ENCODE measurements at places on chromosomes 5 and 9.

DNA sequence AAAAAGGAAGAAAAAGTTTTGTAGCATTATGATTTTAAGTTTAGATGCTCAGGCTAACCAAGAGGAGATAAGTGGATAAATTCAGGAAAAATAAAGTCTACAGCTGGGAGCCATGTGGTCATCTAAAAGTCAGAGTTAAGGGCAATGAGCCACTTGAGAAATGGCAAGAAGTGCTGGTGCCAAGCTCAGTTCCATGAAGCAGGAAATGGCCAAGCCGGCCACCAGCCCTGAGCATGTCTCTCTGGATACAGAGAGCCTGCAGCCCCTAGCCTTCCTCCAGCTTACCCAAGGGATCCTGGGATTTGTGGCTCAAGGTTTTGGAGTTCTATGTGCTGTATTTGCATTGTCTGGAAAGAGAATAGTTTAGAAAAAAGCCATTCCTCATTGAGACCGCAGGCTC is 12.2 kb upstream of the S1PR3 start:
- DNase-seq: no peak

GRCh38 chr5:96855031-96855872 is 21.0 kb upstream of the ERAP2 start:
- DNase-seq: no peak

- DNase-seq: no peak
Observed at GRCh38 chr5:6783787-6784186, 70.6 kb downstream of the TENT4A start.

DNA sequence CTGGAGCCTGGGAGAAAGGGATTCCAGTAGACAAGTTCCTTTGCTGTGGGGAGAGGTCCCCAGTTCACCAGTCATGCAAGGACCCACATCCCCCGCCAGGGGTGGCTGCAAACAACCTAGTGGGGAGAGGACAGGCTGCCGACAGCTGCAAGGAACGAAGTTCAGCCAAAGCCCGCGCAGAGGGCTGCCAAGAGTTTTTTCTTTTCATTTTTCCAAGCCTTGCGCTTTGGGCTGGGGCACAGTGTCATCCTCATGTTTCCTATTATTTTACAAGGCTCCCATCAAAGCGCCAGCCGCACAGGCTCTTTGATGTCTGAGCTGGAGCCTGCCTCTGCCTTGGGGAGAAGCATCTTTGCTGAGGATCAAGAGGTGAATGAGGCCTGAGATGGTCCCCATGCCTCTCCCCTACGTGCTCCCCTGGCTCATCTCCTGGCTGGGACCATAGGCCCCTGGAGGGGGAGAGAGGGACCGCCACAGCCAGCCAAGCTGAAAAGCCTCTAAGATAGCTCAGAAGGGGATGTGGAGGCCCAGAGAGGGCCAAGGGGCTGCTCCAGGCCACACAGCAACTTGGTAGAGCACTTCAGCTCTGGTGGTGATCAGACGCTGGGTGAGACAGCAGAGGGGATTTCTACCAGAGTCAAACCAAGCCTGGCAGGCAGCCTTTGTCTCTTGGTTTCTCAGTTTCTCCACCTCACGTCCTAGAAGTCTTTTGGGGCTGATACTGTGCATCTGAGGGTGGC is 50.4 kb upstream of the SYNPO start:
- DNase-seq: no peak

DNA sequence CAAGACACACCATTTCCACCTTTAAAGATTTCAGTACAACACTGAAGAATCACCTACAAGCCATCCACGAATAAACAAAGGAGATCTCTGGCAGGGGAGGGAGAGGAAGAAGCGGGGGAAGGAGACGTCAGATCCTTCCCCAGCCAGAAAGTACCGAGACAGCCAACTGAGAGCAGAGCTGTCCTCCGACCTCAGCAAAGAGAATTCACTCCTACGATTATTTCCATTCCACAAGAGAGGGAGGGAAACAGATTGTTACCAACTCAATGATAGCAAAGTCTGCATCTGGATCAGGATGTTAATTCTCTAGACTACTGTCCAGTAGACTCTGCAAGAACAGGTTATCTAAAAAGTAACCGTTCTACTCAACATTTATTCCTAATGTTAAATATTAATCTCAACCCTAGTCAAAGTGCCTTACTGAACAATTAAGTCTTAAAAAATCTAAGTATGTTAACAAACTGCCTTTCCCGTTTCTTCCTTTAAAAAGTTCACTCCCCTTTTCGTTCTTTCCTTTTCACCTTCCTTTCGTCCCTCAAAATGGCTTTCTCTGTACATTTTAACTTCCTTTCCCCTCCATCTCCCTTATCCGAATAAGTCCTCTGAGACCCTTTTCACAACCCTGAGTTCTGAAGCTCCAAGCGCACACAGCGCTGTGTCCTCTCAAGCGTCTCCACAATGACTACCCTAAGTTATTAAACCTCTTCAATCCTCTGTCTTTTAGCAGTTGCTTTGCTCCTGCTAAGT is 1.4 kb downstream of the CHD1 start:
- peak; percentile 20 for DNase-seq

DNA sequence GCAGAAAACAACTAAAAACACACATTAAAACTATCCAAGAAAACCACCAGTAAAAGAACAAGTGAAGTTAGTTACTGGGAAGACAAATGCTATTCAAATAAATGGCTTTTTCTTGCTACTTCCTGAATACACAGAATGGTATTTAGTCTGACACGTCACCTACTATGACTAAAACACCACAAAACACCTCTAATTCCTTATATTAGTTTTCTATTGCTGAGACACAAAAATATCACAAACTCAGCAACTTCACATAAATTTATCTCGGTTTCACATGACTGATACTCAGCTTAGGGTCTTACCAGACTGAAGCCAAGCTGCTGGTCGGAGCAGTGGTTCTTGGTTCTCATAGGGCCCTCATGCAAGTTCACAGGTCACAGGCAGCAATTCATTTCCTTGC is 5.4 kb downstream of the DMAC1 start:
- no peak for DNase-seq

DNA sequence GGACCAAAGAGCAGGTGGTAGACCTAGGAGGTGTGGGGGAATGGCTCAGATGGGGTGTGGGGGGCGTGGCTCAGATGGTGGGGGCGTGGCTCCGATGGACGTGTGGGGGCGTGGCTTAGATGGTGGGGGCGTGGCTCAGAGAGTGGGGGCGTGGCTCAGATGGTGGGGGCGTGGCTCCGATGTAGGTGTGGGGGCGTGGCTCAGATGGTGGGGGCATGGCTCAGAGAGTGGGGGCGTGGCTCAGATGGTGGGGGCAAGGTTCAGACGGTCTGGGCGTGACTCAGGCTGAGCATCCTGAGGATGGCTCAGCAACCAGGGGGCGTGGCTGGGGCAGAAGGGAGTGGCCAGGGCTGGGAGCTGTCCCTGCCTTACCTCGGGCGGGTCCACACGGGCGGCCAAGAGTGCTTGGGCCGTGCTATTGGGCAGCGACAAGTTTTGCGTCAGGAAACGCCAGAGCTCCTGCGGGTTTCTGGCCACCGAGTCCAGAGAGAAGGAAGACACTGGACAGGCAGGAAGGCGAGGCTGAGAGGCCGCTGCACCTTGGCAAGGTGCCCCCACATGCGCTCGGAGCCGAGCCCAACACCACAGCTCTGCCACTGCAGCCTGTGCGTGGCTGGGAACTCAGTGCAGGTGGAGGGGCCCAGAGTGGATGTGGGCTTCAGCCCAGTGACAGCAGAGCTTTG is 5.9 kb downstream of the ABCA2 start:
- peak; percentile 55 for DNase-seq

DNA sequence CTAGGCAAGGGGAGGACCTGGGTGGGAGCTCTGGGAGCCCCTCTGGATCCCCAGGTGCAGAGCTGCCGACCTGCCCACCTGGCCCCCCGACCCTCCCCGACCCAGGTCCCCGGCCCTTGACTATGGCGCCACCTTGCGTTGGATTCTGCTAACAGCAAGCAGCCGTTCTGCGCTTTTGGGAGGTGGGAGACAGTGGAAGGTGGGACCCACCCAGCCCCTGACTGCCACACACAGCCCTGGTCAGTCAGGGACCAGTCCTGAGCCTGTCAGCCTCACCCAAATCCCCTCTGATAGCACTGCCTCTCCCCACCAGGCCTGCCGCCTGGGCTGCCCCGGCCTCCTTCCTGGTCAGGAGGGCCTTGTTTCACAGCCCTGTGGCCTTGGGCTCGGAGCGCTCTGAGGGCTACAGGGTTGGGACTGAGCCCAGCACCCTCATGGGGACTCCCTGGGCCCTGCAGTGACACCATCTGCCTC is 77.9 kb downstream of the HMCN2 start:
- no peak for DNase-seq

- no peak for DNase-seq
Observed at GRCh38 chr5:176463113-176463764, 15.1 kb downstream of the FAF2 start.

GRCh38 chr9:122845116-122845515 is 16.7 kb upstream of the PDCL start:
- no peak for DNase-seq

- no peak for DNase-seq
Observed at GRCh38 chr5:27377626-27378025, 339.2 kb upstream of the CDH9 start.

GRCh38 chr9:37963936-37964739 is 60.2 kb upstream of the SLC25A51 start:
- DNase-seq: no peak

GRCh38 chr5:14902826-14903560 is 31.4 kb upstream of the ANKH start:
- DNase-seq: no peak

DNA sequence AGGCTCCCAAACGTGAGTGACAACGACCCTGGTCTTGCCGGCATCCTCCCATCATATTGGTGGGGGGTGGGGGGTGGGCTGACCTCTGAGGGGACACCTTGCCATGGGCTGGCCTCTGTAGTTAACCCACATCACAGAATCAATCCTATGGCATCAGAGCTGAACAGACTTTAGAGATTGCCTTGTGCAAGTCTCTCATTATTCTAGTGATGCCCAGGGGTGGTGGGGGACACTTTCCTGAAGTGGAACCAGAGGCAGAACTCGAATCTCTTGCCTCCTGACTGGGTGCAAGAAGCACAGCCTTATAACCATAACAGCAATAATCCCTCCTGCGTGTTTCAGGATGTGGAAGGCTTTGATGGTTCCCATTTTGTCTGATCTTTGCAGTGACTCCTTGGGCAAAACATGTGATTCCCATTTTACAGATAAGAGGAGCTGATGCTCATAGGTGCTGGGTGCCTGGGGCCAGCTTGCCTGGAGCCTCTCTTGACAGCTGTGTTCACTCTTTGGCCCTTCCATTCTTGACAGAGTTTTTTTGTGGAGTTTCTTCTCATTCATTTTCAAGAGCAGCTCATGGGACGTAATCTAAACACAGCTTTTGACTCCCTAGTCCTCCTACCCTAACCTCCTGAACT is 18.6 kb upstream of the PITX1 start:
- DNase-seq: no peak

DNA sequence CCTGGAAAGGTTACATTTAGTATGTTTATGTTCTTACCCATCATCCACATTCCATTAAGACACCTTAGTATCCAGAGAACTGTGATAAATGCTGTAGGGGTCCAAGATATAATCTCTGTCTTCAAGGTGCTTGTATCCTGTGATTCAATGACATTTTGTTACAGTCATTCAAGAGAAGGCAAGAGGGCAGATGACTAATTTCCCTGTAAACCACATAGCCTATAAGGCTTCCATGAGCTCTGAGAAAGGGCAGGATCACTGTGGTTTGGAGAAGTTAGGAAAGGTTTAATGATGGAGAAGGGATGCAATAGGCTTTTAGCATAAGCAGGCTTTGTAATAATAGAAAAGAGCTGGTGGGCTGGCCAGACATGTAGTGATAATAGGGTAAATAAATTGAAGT is 40.0 kb downstream of the PAPPA start:
- no peak for DNase-seq

DNA sequence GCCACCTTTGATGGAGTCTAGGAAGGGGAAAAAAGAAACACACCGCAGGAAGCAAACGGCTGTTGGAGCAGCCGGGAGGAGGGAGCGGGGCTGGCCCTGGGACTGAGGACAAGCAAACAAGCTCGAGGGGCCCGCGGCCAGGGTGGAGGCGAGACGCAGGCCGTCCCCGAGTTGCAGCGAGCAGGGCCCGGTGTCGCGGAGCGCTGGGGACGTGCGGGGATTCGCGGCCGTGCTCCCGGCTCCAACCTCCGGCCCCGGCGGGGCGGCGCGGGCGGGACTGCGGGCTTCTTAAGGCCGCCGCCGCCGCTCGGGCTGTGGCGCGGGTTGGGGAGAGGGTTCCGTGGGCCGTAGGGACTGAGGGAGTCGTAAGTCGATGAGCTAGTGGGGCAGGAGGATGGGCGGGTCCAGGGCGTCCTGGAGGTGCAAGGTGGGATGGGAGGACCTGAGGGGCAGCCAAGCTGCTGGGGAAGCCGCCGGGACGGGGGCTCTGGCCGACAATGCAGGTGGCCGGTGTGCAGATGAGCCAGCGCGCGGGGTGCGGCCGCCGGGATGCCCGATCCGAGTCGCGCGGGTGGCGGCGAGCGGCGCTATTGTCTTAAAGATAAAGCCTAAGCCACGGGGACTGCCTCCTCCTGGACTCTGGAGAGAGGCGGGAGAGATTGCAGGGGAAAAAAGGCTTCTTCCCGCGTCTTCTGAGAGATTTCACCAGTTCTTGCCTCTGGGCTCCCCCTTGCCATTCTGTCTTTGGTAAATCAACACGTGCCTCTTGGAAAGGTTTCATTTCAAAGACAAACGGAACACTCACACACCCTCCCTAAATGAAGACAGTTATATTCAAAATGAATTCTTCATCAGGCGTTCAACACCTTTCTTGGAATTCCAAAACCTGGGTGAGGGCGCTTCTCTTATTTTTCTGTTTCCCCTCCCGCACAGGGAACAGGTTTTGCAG is 1.6 kb upstream of the HAPLN1 start:
- no peak for DNase-seq

GRCh38 chr5:37723162-37723961 is 116.5 kb downstream of the GDNF start:
- DNase-seq: no peak

DNA sequence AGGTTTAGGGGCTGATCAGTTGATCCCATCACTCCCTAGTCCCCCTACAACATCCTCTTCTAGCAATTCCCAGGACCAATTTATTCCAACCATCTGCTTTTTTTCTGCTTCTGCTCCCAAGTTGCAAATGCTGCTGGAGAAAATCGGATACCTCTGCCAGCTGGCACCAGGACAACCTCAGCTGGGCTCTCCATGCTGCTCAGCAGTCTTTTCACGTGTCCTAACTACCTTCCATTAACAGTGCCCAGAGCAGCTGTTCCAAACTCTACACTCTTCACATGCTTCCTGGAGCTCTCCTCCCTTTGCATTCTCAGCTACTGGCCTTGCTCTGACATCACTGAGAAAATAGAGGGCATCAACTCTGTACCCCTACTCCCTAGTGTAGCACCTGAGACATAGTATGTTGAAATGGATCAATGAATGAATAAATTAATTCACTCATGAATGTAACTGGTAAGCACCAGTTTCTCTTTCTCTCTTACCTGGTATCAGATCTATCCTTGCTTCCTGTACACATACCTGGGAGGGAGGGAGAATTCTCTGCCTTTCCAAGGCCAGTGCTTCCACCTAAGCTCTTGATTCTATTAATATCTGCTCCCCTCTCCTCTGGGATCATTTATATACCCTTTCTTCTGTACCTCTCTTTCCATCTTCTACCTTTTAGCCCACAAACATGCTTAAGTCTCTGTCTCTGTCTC is 191.0 kb downstream of the RAB3C start:
- DNase-seq: no peak

GRCh38 chr9:34963552-34963951 is 5.5 kb downstream of the PHF24 start:
- no peak for DNase-seq

Measured in stimulated activated CD8-positive, alpha-beta memory T cell treated with anti-CD3 and anti-CD28 coated beads, Interleukin-2, amount 100 ng/mL, for 1 hour (primary cell).